ENCODE measurements at places on chromosomes 3 and 15.

DNA sequence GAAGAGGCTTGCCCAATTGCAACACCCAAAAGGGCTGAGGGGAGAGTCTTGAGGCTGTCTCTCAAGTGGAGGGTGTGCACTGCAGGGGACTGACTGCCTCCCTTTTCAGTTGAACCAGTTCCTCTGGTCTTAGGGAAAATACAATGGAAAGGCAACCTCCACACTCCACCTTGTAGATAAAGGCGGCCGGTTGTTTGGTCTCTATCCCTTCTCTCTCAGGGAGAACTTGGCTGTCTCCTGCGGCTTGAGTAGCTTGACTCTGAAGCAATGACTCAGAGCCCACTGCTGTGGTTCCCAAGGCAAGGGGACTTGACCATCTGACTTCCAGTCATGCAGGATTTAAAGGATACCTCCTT lies 143.2 kb upstream of the UMPS start:
- no peak for DNase-seq

GRCh38 chr3:126704494-126705214 lies 614 bp downstream of the CHCHD6 start:
- DNase-seq, result no peak

DNA sequence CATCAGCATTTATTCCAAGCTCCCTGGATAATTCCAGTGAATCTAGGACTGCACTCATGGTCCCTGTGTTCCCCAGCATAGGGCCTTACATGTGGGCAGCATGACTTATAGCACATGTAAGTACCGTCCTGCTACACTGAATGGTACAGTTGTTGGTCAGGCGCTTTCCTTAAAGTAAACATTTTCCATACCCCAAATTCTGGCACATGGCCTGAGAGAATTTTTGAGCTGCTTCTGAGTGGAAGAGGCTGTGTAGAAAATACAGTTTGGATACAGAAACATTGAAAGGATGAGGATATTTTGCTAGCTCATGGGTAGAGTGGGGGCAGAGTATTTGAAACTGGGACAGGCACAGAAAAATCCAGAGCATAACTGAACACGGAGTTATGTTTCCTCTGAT lies 27.6 kb downstream of the CORO2B start:
- no peak for DNase-seq

- DNase-seq, result no peak
Observed at GRCh38 chr15:58795825-58796224, 24.7 kb downstream of the MINDY2 start.

DNA sequence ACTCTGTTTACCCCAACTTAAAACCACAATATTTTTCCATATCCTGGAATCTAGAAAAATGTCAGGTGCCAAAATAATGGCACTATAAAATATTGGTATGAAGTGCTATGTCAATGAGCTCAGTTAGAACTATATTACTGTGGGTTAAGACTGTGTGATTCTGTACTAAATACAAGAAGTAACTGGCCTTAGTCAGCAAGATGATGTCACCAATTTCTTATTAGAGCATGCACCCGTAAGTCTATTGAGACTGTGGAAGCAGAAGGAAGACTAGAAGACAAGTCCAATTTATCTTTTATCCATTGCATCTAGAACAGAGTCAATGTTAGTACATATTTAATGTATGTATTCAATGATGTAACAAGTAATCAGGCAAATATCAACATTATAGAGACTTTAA lies 25.0 kb downstream of the LRRC58 start:
- no peak for DNase-seq

- DNase-seq, result no peak
Observed at GRCh38 chr3:39101022-39101689, 6.3 kb downstream of the GORASP1 start.

DNA sequence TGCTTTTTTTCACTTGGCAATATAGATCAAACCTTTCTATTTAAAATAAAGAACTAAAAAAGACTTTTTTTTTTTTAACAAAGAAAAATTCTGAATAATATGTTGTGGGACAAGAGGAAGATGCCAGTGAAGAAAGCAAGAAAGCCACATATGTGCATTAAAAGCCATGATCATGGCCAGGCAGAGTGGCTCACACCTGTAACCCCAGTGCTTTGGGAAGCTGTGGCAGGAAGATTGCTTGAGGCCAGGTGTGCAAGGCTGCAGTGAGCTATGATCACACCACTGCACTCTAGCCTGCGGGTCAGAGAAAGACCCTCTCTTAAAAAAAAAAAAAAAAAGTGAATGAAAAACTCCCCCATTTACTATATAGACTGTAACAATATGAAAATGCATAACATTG lies 23.9 kb downstream of the C2CD4B start:
- DNase-seq, result no peak

DNA sequence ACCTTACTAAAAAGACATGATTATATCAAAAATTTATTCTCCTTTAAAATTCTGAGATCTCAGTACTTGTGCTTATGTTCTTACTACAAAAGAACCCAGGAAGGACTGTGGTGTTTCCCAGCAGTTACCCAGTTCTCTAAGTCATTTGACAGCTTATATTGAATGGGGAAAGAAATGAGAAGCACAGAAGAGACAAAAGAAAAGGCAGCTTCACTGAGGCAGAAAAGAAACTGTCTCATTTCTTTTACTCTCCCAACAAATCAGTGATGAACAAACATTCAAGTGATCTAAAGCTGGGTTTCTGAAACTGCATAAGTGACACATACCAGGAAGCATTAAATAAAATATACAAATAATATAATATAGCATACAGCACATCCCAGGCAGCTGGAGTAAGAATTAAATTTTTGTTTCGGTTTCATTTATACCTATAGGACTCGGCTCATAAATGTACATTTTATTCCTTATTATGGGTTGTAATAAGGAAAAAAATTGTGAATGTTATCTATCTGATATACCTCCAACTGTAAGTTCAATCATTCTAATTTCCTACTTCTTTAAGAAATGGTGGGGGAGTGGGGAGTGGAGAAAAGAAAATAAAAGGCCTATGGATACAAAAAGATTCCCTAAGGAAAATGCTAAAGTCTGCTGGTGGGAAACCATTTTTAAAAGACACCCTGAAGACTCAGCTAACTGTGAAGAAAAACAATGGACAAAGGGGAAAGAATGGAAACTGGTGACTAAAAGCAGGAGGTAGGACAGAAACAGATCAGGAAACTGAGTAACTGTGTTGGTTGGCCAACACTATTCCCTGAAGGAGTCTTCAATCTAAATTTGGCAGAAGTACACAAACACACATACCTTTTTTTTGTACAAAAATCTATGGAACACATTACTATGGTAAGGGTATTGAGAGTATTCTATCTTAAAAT lies 156.8 kb downstream of the TBC1D5 start:
- DNase-seq, result no peak

DNA sequence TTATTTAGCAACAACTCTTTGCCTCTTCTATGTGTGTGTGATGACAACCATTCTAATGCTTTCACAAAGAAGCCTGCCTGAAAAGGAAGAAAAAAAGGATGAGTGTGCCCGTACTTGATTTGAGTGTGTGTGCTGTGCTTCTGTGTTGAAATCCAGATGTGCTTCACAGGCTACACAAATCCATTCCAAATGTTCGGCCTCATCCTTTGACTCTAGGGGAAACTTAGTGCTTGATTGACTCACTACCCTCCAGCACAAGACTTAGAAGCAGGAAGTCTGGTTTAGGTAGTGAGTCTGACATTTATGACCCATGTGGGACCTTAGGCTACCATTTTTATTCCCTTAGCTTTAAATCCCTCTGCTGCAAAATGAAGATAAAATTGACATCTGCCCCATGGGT lies 108.8 kb upstream of the PLAAT1 start:
- DNase-seq, result no peak

GRCh38 chr3:35965908-35966307 lies 326.6 kb downstream of the ARPP21 start:
- no peak for DNase-seq

GRCh38 chr3:119400466-119400865 lies 62.9 kb downstream of the TMEM39A start:
- DNase-seq, result no peak

DNA sequence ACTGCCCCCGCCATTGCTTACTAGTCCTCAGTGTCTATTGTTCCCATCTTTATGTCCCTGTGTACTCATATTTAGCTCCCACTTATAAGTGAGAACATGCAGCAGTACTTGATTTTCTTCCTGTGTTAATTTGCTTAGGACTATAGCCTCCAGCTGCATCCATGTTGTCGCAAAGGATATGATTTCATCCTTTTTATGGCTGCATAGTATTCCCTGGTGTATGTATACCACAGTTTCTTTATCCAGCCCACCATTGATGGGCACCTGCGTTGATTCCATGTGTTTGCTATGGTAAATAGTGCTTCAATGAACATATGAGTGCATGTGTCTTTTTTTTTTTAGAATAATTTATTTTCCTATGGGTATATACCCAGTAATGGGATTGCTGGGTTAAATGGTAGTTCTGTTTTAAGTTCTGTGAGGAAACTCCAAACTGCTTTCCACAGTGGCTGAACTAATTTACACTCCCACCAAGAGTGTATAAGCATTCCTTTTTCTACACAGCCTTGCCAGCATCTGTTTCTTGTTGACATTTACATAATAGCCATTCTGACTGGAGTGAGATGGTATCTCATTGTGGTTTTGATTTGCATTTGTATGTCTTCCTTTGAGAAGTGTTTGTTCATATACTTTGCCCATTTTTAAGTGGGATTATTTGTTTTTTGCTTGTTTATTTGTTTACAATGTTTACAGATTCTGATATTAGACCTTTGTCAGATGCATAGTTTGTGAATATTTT lies 53.7 kb downstream of the GALK2 start:
- no peak for DNase-seq

DNA sequence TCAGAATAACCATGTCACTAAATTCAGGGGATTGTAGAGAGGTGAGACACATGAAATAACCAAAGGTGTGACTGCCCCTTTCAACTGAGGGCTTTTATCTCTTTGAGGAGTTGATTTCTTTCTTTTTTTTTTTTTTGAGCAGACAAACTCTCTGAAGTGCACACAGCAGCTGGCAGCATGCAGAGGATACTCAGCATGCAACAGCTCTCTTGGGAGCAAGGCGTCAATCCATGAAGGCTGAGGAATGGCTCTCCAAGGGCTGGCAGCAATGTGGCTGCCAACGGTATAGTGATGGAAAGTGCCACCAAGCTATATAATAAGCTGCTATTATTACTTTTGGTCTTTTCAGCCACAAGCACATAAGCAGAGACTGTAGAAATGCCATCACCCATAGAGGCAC lies 226.7 kb upstream of the FEZF2 start:
- no peak for DNase-seq

DNA sequence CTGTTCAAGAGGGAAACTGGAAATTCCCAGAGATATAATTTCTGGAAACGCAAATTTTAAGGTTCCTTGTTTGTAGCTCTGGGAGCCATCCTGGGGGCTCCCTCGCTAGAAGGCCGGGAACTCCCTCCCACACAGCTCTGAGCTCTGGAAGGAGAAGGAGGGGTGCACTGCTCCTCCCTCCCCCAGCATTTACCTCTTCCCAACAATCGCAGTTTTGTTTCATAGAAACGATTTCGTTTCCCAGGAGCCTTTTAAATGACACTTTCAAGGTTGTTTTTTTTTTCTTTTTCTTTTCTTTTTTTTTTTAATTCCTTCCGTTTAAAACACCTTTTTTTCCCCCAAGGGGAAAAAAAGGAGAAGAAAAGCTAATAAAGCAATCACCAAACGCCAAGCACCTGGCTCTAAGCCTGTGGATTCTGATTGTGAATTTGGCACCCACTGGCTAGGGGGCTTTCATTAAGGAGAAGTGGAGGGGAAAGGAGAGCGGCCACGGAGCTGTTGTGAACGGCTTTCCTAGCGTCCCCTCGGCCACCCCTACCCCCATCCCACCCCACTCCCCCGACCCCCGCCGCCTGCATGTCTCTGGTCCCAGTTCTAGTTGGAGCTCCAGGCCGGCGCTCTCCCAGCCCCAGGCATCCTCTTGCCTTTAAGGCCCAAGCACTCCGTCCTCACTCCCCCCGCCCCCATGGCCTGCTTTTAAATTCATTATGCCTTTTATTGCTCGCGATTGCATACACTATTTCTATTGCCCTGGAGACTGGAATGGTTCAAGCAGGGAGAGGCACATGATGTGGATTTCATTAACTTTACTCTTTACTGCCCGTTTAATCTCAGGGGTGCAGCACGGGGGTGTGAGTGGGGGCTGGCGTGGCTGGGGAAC lies 13.6 kb upstream of the CCDC33 start:
- DNase-seq, result no peak

DNA sequence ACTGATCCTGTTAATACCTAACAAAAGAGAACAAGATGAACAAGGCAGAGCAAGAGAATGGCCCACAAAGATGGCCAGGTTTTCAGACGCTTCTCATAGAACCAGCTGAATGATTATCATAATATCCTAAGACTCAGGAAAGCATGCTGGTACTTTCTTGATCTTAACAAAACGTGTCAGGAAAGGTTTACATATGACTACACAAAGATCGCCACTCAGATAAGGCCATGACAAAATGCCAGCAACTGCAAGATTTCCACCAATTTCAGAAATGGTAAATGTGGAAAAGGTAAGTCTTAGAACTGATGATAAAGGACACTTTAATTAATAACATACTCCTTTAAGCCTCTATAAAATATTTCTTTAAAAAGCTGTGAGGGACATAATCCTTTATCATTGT lies 108.8 kb downstream of the DLG1 start:
- no peak for DNase-seq

DNA sequence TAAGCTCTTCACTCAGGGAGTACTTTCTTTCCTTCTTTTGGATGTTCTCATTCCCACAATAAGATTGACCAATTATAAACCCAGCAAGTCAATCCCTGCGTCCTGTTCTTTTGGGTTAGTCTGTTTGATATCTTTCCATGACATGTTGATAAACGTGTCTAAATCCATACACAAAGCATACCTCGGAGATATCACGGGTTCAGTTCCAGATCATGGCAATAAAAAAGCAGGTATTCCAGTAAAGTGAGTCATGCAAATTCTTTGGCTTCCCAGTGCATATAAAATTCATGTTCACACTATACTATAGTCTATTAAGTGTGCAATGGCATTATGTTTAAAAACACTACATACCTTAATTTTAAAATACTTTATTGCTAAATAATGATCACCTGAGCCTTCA lies 667.7 kb downstream of the MAGI1 start:
- DNase-seq, result no peak

All from breast epithelium (tissue), 4 donors.